Osteocyte (in vitro differentiated cells): ENCODE measurements at places on chromosomes 2 and 18. TPM values are rescaled to one million over a fixed set of nuclear protein-coding genes. Genes with fewer than 3 reads are reported as not detected.

- no peak for DNase-seq
Observed at GRCh38 chr2:74746480-74746879, 87.4 kb upstream of the HK2 start.

DNA sequence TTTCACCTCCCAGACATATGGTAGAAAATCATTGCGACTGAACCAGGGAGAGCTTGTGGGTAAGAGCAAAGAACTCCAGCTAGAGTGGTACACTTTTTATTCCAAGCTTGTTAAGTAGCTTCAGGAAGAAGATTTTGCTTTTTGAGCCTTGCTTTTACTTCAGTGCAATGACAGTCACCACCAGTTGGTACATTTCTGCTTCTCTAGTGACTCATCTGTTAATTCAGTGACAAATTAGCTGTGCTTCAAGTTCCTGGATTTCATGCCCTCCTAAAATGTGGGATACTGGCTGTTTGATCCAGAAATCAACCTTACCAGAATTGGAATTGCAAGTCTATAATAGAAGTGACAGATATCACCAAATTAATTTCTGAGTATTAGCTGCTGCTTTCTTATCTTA is 117.6 kb upstream of the TTN start:
- no peak for DNase-seq

- no peak for DNase-seq
Observed at GRCh38 chr2:16203069-16203468, 262.7 kb downstream of the MYCN start.

NYAP2 gene
- total RNA-seq: not detected in 2 replicates

- DNase-seq: no peak
Observed at GRCh38 chr2:196640031-196640548, 575 bp downstream of the CCDC150 start.

IL1RN gene
- not detected in 2 replicates for total RNA-seq

ITGAV gene
- total RNA-seq: 141 and 146 TPM in 2 replicates

DNA sequence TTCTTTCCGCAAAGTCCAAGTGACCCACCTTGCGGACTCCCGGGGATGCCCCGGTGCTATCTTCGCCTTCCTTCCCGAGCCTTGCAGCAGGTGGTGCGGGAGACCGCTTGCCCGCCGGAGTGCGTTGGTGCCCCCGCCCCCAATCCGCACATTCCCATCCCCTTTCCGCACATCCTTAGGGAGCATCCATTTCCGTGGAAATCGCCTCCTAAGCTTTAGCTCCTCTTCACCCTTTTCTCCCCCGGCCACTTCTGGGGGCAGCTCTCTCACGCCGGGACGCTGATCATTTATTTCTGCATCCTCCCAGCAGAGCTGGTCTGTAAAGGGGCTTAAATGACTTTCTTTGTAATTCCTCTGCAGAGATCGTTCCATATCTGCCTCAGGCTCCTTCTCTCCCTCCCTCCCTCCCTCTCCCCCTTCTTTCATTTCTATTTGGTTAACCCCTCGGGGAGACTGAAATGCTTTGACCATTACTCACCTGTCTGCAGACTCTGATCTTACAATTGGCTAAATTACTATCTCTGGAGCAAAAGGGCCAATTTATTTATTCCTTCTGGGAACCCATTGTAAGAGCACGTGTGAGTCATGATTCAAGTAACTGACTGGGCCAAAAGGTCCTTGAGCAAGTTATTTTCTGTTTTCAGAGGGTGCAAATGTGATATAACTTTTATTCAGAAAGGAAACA is 1.3 kb upstream of the LYPD1 start:
- DNase-seq: no peak

GRCh38 chr18:32255570-32255969 is 65.7 kb downstream of the MEP1B start:
- DNase-seq: no peak

CFAP65 gene
- total RNA-seq: not detected in 2 replicates

DNA sequence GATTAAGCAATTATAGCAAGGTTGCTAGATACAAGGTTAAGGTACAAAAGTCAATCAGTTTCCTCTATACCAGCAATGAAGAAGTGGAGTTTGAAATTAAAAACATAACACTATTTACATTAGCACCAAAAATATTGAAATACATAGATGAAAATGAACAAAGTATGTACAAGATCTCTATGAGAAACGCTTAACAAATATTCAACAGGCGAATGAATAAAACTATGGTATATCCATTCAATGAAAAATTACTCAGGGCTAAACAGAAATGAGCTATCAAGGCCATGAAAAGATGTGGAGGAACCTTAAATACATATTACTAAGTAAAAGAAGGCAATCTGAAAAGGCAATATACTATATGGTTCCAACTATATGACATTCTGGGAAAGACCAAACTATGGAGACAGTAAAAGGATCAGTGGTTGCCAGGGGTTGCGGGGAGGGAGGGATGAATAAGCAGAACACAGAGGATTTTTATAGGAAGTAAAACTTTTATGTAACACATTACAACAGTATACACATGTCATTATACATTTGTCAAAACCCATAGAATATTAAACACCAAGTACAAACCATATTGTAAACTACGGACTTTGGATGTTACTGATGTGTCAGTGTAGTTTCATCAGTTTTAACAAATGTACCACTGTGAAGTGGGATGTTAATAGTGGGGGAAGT is 62.1 kb downstream of the RMDN2 start:
- no peak for DNase-seq

DNA sequence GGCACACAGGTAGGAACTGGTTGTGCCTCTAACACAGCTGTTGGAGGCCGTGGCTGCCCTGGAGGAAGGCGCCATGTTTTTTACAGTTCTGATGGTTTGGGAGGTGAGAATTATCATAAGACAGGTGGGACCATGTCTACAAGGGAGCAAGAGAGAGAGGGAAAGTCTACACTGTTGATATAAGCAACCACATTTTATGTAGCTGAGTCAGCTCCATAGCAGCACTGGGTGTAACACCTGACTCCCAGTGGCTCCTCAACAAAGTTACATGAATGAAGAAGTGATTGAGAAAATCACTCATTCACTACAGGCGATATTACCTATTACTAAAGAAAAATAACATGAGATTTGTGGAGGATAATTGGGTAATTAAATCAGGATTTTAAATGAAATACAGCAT is 41.3 kb upstream of the ACAA2 start:
- DNase-seq: no peak

GRCh38 chr18:35071819-35072247 is 30.6 kb downstream of the MAPRE2 start:
- no peak for DNase-seq

EFR3B gene
- 1.0 and 1.3 TPM in 2 replicates for total RNA-seq

- DNase-seq: no peak
Observed at GRCh38 chr2:98486374-98486981, 41.8 kb downstream of the INPP4A start.

GRCh38 chr2:202434472-202434871 is 58.3 kb downstream of the BMPR2 start:
- no peak for DNase-seq

CYP27A1 gene
- 3.2 and 4.1 TPM in 2 replicates for total RNA-seq

BUB1 gene
- total RNA-seq: 6.4 and 7.3 TPM in 2 replicates

DNA sequence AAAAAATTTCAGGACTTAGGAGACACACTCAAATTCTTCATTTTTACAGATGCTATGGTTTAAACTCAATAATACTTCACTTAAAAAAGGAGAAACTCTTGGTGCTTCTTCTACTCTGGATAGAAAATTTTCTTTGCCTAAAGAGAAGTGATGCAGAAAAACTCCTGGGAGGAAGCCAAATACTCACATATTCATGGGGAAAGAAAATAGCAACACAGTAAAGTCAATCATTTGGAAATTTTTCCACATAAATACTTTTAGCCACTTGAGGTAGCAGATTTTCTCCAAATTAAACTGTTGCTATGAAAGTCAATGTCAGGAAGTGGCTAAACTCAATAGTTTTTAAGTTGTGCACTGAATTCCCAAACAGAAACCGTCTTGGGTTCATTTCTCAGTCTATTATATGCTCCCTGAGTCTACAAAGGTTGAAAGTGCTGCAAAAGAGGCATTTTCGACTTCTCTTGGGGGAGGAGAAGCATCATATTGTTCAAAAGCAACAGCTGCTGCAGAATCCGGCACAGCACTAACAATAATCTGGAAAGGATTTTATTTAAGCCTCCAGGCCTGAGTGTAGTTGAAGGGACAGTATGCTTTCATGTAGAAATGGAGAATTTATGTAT is 81.1 kb downstream of the UPP2 start:
- DNase-seq: no peak

CPLX4 gene
- total RNA-seq: not detected in 2 replicates
